Activated B cell treated with CpG ODN at 0.5 μM for 24 hours (primary cell): ENCODE measurements at places on chromosomes 16 and 17.

DNA sequence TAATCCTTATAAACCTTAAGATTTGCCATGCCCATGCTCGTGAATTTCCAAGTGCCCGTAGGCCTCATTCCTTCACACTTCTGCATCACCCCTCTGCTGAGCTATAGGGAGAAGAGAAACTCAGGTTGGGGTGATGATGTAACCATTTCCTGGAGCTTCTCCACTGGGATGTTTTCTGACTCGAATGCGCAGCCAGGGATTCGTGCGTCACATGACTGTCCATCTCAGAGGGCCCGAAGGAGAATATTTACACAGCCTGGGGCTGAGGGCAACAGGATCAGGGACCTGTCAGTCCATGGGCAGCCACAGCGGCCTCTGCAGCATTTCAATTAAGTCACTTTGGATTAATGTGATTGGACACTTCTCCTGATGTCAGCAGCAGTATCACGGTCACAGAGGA is 8.7 kb downstream of the GSG1L2 start:
- DNase-seq, result no peak

- DNase-seq, result no peak
Observed at GRCh38 chr17:17081304-17081940, 39.2 kb downstream of the MPRIP start.

- DNase-seq, result no peak
Observed at GRCh38 chr17:16314859-16315258, 38.4 kb downstream of the CENPV start.

GRCh38 chr16:77169650-77170236 is 21.2 kb upstream of the MON1B start:
- no peak for DNase-seq

DNA sequence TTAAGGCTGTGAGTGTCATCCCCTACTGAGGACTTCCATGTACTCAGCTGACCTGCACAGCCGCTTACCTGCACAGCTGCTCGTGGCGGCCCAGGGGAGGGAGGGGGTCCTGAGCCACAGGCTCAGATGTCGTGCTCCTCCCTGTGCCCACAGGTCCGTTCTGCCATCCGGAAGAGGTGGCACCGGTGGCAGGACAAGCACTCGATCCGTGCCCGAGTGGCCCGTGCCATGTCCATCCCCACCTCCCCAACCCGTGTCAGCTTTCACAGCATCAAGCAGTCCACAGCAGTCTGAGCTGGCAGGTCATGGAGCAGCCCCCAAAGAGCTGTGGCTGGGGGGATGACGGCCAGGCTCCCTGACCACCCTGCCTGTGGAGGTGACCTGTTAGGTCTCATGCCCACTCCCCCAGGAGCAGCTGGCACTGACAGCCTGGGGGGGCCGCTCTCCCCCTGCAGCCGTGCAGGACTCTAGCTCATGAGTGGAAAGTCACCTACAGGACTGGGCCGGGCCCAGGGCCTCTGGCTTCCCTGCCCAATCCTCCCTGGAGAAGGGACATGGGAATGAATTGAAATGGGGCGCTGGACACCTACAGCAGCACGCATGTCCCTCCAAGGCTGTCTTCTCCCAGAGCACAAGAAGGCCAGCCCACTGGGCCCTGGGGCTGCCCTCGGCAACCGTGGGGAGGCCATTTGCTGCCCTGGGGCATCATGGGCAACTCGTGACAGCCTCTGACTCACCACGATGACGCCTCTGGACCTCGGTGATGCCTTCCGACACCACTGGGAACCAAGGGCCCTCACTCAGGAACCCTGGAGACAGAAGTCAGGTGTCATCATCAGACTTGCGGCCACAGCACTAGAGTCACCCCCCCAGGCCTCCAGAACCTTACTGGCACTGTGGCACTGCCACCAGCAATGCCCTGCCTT is 9.9 kb upstream of the SPPL2C start:
- no peak for DNase-seq

DNA sequence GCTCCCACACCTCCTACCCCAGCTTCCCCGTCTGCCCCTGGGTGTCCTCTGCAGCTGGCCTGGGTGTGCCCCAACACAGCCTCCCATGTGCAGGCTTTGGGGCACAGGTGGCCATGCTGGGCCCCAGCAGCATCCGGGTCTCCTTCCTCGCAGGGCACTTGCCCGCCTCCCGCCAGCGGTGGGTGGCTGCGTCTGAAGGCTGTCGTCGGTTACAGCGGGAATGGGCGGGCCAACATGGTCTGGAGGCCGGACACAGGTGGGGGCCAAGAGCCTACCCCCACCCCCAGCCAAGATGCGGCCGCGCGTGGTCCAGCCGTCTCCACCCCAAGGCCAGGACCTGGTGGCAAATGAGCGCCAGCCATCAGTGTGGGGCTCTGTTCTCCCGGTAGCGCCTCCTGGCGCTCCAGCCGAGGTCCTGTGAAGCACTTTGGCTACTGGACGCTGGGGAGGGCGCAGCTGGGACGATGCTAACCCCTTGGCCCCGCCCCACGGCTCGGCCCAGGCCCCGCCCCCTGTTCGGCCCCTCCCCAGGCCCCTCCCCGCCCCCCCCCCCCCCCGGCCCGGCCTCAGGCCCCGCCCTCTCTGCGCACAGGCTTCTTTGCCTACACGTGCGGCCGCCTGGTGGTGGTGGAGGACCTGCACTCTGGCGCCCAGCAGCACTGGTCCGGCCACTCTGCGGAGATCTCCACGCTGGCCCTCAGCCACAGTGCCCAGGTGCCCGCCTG is 7.3 kb upstream of the RHOT2 start:
- DNase-seq, result peak; percentile 61

- no peak for DNase-seq
Observed at GRCh38 chr16:871562-872345, 71.2 kb upstream of the GNG13 start.

DNA sequence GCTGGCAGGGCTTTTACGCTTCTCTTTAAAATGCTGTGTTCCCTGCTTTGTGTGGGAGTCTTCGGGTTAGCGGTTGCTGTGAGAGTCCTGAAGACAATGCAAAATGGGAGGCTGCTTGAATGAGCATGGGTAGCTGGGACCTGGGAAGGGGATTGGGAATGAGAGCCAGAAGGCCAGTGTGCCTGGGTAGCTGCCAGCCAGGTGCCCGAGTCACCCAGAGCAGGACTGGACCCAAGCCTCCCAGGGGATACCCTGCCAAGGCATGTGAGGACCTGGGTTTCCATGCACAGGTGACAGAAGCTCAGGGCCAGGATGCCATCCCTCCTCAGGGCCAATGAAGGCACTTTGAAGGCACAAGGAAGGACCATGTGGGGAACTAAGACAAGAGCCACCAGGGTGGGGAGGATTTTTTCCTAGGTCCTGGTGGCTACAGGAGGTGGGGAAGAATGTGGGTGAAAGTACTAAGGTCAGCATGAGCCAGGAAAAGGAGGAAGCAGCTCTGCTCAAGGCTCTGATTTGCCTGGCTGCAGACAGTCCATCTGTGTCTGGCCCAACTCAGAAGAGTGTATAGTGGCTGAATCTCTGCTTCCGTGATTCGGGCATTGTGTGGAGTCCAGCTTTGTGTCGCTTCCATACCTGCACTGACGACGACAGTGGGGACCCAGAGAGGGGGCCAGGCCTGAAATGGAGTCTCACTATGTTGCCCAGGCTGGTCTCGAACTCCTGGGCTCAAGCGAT is 20.5 kb downstream of the TMEM94 start:
- no peak for DNase-seq

DNA sequence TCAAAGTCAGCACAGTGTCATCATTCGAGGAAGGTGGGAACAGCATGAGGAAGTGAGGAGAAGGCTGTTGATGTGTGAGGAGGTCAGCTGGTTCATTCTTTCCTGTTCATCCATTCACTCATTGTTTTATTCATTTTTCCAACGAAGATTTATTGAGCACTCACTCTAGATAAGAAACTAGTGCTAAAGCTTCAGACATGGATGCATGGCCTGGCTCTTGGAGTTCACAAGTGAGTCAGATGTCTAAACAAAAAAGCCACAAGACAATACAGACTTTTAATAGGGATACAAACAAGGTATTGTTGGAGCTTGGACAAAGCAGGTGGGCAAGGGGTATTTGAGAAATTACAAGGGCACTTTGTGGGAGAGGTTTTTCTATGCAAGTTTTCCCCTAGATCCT is 31.3 kb upstream of the MPHOSPH6 start:
- no peak for DNase-seq

- DNase-seq, result no peak
Observed at GRCh38 chr17:20938988-20939615, 103.7 kb downstream of the USP22 start.

- DNase-seq, result no peak
Observed at GRCh38 chr16:59698346-59699020, 964.4 kb upstream of the GOT2 start.

DNA sequence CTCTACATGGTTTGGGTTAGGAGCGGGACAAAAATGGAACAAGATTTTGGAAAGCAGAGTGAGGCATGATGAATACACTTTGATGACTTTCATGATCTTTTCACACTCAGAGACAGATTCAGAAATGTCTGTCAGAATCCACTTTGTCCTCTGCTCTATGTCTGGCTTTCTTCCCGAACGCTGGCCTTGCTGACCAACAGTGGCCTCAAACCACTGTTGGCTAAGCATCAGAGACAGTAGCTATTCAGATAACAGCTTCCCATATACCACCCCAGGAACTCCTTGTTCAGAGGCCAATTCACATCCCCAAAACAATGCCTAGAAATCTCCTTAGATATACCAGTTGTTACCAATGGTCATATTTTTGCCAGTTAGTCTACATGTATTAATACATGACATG is 40.9 kb downstream of the FBXL20 start:
- no peak for DNase-seq

DNA sequence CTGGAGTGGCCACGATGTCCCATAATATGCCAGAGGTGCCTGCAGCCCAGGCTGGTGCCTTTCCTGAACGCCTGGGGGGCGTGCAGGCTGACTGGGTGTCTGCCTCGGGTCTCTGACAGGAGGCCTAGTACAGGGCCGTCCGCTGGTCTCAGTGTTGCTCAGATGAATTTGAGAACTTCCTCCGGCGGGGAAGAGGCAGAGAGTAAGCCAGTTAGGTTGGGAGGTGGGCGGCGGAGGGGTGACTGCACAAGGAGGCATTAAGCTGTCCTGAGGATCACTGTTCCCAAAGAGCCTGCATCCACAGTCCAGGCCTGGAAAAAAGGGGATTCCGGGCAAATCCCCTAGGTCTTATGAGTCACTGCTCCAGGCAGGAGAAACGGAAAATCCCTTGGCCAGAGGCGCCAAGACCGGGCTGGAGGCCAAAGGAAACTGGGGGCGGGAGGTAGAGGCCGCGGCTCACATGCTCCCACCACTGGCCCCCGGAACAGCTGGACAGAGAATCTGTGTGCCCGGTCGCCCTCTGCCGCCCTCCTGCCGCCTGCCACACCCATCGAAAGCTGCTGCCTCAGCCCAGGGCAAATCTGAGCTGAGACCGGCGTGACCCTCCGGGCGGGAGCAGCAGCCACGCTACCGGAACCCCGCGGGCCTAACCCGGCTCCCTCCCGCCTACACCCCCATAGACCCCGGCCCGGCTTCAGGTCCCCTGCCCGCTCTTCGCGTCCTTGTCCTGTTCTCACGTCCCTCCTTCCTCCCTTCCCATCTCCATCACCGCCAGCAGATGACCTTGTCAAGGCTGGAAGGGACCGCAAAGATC is 1.2 kb downstream of the TRIM47 start:
- DNase-seq, result no peak

DNA sequence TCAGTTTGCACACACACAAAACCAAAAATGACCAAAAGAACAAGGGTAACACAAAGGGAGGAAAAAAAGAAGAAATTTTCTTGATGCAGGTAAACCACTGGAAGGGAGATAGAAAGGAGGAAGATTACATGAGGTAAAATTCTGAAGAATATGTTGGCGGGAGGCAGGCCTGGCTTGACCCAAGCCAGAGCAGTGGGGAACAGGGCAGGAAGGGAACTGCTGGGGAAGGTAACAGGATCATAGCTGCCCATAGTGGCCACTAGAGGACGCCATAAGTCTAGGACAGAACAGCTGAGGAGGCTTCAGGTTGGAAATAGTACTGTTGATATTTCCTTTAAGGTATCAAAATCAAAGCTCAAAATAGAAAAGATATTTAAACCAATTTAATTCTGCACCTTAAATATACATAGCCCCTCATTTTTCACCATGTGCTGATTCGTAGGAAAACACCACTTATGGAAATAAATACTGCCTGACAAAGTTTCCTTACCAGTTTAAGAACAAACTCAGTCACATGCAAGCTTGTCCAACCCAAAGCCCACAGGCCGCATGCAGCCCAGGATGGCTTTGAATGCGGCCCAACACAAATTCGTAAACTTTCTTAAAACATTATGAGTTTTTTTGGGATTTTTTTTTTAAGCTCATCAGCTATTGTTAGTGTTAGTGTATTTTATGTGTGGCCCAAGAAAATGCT is 15.5 kb downstream of the VPS35 start:
- no peak for DNase-seq

DNA sequence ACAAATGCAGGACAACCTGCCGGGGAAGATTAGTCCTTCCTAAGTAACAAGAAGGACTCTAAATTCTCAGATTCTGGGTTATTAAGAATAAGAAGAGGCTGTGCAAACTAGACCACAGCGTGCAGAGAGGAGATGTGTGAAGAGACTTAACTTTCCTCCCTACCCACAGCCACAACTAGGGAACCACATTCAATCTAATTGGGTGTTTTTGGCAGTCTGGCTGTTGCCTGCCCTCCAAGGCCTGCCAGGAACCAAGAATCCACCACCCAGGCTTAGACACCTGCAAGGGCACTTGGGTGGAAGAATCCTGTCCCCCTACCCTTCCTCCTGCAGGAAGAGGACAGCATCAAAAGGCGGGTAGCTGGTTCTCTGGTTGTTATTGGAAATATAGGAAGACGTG is 202.0 kb downstream of the PARN start:
- DNase-seq, result no peak

DNA sequence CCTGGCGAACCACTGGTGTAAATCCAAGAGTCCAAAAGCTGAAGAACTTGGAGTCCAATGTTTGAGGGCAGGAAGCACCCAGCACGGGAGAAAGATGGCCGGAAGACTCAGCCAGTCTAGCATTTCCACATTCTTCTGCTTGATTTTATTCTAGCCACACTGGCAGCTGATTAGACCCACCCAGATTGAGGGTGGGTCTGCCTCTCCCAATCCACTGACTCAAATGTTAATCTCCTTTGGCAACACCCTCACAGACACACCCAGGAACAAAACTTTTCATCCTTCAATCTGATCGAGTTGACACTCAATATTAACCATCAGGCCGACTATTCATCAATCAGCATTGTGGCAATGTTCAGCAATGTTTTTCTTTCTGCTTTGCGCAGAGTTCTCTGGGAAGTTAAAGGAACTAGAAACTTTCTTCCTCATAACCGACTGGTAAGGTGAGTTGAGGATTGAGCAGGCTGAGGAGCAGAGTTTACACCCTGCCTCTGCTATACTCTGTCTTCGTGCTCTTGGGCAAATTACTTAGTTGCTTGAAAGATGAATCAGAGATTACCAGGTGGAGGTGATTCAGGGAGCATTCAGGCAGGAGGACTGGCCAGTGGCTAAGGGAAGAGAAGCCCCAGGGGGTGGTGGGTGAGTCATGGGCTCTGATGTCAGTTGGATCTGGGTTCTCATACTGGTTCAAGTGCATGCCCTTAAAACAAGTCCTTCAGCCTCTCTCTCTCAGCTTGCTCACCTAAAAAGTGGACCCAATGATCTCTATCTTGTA is 28.2 kb upstream of the BRD7 start:
- DNase-seq, result no peak

GRCh38 chr17:82305727-82306300 is 11.6 kb downstream of the CD7 start:
- DNase-seq, result no peak

GRCh38 chr17:43199633-43200032 is 12.0 kb upstream of the TMEM106A start:
- no peak for DNase-seq

- no peak for DNase-seq
Observed at GRCh38 chr16:9195287-9195686, 103.8 kb downstream of the HAPSTR1 start.

- no peak for DNase-seq
Observed at GRCh38 chr17:68670967-68671693, 70.0 kb upstream of the FAM20A start.

GRCh38 chr17:47686664-47687327 is 7.2 kb upstream of the TBKBP1 start:
- no peak for DNase-seq
